NCI-H2171 (cell line): ENCODE measurements at places on chromosomes 1 and 21.

DNA sequence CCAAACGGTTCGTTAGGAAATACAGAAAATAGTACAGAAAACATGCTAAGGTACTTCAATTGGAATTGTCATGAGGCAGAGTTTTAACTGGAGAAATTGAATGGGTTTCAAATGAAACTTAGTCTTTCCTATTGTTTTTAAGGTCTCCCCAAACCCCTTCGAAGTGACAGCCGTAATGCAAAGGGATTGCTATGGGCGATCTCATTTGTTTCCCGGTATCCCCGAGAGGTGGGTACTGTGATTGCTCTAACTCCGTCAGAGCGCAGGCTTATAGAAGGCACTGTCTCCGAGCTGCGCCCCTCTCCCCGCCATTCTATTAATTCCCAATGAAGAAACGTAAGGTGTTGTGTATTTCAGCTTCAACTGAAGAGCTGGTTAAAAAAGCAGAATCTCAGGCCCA lies 22.0 kb upstream of the RNF187 start:
- no peak for DNase-seq

GRCh38 chr1:24022581-24023361 lies 42.6 kb upstream of the SRSF10 start:
- DNase-seq, result no peak

GRCh38 chr1:115134850-115135480 lies 45.7 kb upstream of the TSPAN2 start:
- DNase-seq, result no peak

GRCh38 chr1:178282949-178283367 lies 189.1 kb downstream of the RASAL2 start:
- no peak for DNase-seq

DNA sequence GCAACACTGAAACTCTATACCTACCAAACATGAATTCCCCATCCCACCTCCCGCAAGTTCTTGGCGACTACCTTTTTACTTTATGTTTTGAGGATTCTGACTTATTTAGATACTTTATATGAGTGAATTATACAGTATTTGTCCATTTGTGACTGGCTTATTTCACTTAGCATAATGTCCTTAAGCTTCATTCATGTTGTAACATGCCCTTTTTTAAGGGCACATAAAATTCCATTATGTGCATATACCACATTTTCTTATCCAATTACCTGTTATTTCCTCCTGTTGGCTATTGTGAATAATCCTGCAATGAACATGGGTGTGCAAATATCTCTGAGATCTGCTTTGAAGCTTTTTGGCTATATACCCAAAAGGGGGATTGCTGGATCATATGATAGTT lies 22.0 kb upstream of the CHIT1 start:
- no peak for DNase-seq

DNA sequence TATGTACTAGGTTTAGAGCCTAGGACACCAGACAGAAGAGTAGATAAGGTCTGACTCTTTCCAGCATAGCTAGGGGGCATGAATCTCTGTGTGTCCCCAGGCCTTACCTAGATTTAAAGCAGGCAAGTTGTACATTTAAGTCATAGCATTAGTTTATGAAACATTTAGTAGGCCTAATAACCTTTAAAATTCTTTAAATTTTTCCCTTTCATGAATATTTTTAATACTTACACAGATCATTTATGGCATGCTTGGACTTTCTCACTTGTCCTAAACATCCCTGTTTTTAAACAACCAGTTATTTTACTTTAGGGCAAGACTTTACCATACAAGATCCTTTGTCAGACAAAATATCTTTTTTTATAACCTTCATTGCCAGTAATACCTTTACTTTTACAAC lies 258.4 kb upstream of the ZRANB2 start:
- no peak for DNase-seq

DNA sequence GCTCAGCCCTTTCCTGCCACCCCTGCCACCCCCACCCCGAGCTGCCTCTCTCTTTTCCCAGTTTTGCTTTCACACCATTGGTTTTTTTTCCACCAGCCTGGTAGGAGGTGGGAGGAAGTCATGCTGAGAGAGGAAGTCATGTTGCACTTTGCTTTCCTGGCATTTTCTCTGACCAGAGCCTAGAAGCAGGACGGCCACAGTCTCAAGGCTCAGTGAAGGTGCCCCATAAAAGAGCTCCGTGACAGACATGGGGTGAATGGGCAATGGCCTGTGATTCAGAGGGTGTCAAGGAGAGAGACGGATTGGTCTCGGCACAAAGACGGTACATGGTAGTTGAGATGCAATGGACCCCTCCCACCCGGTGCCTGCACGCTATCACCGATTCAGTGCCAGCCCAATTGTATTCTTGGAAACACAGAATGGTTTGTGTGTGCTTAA lies 42.1 kb upstream of the DMRTB1 start:
- DNase-seq, result no peak

GRCh38 chr1:196651637-196652215 lies at the start of gene CFH:
TSS of gene CFH (plus strand) at chr1:196652043. CDS start at chr1:196652118, 75 bp downstream.
- DNase-seq, result no peak

DNA sequence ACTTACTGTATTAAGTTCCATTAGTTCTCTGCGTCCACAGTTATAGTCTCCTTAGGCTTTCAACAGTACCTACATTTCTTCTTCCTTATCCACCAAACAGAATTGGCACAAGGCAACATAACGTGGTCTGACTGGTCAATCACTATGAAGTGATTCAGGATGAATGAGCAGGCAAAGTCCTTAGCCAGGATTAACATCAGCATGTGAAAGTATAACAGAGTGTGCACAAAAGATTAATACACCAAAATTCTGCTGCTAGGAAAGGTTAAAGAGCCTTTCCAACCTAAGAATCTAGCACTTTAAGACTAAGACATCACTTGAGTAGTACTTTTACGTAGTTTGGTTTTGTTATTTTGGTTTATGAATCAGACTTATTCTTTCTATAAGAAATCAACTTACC lies 15.8 kb downstream of the DEPDC1 start:
- no peak for DNase-seq

- peak; percentile 45 for DNase-seq
Observed at GRCh38 chr1:20480951-20481617, 4.9 kb downstream of the CAMK2N1 start.

DNA sequence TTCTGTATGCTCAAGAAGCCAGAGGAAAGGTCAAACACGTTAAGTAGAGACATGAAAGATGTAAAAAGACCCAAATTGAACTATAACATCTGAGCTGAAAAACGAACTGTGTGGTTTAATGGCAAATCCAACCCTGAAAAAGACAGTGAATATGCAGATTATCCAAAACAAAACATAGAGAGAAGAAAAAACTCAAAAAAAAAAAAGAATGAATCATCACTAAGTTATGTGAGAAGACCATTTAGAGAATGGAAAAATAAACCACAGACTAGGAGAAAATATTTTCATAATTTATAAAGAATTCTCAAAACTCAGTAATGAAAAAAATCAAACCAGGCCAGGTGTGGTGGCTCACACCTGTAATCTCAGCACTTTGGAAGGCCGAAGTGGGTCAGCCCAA lies 253.3 kb downstream of the PLPP3 start:
- DNase-seq, result no peak

DNA sequence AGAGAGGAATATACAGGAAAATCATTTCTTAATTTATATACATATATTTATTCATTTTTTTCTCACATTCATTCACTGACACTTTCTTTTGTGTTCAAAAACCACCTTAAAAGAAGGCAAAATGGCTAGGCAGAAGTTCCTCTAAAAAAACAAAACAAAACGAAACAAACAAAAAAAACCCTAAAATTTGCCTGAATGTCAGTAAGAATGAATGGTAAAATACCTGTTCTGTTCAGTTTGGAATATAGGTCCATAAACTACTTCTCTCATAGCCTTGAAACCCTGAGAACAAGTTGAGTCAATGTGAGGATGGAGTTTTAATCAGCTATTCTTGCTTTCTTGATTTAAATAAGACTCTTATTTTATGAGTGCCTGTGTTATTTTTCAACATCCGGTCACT lies 14.7 kb upstream of the ALG6 start:
- no peak for DNase-seq

GRCh38 chr1:40451238-40451585 lies 936 bp downstream of the ZFP69B start:
- no peak for DNase-seq

DNA sequence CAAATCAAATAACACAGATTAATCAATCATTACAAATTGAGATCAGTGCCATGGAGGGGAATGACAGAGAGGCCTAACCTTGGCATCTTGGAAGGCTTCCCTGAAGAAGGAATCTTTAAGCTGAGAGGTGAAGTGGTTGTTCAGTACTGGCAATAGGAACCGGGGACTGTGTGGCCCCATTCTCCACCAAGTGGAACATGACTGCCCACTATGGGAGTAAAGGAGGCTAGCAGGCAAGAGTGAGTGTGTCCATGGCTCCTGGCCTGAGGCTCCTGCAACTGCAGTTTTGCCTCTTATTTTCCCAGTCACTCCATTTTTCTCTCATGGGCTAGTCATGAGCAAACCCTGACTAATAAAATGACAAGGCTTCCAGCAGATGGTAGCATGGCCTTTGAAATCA lies 112.2 kb upstream of the GJB5 start:
- no peak for DNase-seq

GRCh38 chr1:22121421-22121911 lies 21.4 kb downstream of the WNT4 start:
- DNase-seq, result peak; percentile 76

GRCh38 chr1:40878906-40879305 lies 16.7 kb upstream of the CITED4 start:
- no peak for DNase-seq

DNA sequence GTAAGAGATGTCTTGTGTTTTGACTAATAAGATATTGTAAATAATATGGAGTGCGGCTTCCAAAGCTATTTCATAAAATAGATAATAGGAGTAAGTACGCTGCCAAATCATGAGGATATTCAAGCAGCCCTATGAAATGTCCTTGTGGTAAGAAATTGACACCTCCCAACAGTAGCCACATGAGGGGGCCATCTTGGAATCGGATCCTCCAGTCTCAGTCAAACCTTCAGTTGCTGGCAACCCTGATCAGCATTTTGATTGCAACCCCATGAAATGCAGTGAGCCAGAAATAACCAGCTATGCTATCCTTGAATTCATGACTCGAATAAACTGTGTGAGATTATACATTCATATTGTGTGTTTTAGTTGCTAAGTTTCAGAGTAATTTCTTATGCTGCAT lies 212.4 kb downstream of the PLA2G4A start:
- DNase-seq, result no peak

- DNase-seq, result no peak
Observed at GRCh38 chr1:53521924-53522552, 62.8 kb downstream of the DMRTB1 start.

DNA sequence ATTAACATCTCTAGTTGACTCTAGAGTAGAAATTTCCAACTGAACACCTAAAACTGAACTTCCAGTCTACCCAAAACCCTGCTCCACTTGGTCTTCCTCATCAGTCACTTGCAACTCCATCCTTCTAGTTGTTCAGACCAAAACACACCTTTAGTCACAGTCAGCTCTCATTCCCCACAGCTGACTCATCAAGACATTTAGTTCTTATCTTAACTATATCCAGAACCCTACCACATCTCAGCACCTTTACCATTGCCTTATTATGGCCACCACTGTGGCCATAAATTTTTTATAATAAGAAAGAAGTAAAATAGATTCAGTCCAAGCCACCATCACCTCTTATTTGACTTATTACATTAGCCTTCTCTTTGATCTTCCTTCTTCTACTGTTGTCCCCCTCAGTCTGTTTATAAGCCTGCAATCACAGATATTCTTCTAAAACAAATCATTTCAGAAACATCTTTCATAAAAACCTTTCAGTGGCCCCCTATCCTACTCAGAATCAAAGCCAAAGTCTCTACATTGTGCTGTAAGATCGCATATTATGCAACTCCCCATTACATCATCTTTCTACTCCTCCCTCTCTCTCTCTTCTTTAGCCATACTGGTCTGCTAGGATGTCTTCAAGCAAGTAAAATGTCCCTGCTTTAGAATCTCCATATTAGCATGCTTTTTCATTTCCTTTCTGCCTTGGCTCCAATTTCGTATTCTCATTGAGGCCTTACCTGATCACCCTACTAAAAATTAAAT lies 275.9 kb downstream of the LRRC40 start:
- no peak for DNase-seq

DNA sequence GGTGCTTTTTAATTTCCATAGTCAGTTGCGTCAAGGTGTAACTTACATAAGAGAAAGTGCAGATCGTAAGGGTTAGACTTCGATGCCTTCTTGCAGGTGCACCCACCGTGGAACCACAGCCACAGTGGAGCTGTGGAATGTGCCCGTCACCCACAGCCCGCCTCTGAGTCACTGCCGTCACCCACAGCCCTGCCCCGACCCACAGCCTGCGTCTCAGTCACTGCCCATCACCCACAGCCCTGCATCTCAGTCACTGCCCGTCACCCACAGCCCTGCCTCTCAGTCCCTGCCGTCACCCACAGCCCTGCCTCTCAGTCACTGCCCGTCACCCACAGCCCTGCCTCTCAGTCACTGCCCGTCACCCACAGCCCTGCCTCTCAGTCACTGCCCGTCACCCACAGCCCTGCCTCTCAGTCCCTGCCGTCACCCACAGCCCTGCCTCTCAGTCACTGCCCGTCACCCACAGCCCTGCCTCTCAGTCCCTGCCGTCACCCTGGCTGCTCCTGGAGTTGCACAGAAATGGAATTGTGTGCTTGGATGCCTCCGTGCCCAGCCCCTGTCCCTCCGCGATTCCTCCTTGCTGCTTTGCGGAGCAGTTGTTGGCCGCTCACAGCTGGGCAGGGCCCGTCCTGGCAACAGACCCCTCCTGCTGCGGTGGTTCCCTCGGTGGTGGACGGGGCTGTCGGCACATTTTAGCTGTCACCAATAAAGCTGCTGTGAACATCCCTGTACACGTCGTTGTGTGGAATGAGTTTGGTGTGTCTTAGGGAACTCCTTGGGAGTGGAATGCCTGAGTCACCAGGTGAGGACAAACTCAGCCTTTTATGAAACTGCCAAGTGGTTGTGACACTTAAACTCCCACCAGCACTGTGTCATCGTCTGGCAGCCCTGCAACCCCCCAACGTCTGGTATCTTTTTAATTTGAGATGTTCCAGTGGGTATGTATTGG lies 44.9 kb upstream of the COL6A2 start:
- no peak for DNase-seq

- no peak for DNase-seq
Observed at GRCh38 chr1:111605576-111605975, 14.0 kb upstream of the RAP1A start.

GRCh38 chr1:244614879-244615278 lies 38.0 kb upstream of the DESI2 start:
- no peak for DNase-seq

- DNase-seq, result no peak
Observed at GRCh38 chr1:230785636-230786384, 38.6 kb downstream of the CAPN9 start.

DNA sequence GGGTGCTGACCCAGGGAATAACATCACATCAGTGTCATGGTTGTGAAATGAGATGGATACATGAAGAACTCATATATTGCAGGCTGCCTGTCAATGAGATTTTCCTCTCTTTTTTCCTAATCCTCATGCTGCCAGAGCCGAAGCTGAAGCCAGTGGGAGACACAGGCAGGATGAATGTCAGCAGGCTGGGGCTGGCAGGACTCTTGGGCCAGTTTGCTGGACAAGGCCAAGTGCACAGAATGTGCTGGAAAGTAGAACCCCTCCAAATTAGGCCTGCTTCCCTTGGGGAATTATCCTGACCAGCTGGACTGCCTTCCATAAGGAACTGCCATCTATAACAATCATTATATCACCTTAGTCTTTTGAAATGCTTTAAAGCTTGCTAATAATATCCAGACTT lies 31.4 kb downstream of the SLC44A3 start:
- no peak for DNase-seq
